ENCODE measurements at places on chromosomes 6 and 20. TPM values are rescaled to one million over a fixed set of nuclear protein-coding genes. Genes with fewer than 3 reads are reported as not detected.

DNA sequence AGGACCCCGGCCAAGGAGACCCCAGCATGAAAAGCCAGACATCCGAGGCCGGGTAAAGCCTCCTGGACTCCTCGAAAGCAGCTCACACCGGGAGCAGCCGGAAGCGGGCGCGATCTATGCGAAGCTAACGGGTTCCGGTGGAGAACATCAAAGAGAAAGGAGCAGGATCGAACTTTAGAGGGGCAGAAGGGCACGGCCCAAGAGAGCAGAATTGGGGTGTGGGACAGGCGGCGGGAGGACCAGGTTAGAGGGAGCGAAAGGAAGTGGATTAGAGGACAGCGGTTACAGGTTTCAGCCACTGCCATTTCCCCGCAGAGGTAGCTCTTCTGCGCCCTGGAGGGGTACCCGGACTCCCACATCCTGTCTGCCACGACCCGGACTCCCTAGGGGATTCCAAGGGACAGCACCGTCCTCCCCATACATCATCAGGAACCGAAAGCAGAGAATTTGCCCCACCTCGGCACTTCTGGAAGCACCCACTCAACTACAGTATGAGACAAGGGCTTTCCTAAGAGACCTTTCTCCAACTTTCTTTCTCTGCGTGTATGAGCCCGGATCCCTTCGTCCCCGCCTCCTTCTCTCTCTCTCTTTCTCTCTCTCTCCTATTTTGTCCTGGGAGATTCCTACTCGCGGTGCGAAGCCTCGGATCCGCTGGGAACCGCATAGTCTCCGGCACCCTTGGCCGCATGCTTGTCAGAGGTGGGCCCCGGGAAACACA lies 507 bp upstream of the VGLL2 start:
- no peaks in the 10 kb centered on the region for H3K36me3 ChIP-seq
- H3K27ac ChIP-seq = no peak overlapping the region
- peaks cover 93% of the 10 kb centered on the region for H3K27me3 ChIP-seq
- no peak for DNase-seq

DNA sequence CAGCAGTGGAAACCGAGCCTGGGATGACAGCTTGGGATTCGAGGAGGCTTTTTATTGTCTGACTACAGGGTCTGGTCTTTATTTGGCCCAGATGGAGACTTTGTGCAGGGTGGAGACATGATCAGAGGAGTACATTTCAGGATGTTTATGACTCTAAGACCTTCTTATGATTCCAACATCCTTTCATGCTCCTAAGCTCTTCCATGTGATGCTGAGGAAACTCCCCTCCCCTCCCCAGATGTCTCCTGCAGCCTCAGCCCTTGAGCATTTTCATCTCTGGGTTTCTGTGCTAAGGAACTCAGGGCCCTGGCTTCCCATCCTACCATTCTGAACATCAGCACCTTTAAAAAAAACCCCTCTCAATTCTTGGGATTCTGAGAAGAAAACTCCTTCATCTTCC lies 186.6 kb downstream of the SOX4 start:
- no peak for DNase-seq
- H3K27ac ChIP-seq = no peak overlapping the region
- H3K4me1 ChIP-seq = no peaks in the 10 kb centered on the region
- no peaks in the 10 kb centered on the region for H3K36me3 ChIP-seq

Gene LAMA2
- total RNA-seq = not detected

- no peak overlapping the region for H3K27ac ChIP-seq
- H3K4me3 ChIP-seq = no peak overlapping the region
- H3K27me3 ChIP-seq = peaks cover 18% of the 10 kb centered on the region
These were observed 89.1 kb downstream of the PSMG4 start for GRCh38 chr6:3347826-3348225.

- H3K4me1 ChIP-seq = no peaks in the 10 kb centered on the region
- H3K27me3 ChIP-seq = no peaks in the 10 kb centered on the region
- DNase-seq = no peak
- H3K4me3 ChIP-seq = no peak overlapping the region
- H3K27ac ChIP-seq = no peak overlapping the region
These were observed 9.4 kb downstream of the HMGCLL1 start for GRCh38 chr6:55569638-55570037.

DNA sequence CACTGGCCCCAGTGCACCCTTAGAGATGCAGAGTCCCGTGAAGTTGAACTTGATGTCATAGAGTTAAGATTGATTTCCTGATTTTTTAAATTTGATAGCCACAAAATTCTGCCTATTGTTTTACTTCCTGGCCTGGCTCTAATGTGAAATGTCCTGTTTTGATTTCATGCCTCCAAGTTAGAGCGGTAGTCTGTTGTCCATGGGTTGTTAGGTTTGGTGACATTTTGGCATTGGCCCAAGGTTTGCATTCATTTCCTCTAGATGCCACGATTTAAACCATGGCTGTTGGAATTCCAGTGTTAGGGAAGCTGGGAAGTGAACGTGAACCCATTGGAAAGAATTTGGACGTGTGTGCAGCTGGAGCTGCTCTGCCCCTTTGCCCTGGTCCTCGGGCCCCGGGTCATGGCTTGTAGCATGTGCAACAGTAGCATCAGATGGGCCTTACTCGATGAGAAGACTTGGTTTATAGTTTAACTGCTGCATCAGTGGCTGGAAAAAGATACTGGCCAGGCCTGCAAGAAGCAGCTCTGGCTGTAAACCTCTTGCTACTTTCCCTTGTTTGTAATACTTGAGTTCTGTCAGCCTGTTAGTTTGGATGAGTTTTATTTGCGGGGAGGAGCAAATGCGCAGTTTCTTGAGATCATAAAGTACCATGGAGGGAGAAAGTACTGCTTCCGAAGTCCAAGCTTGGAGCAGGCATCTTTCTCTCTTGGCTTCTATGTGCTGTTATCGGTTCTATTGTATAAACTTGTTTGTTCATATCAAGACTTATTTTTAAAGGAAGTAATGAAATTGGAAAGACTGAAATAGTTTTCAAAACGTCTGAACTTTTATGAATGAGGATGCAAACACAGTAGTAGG lies 121.4 kb upstream of the CLDN20 start:
- H3K27me3 ChIP-seq = no peaks in the 10 kb centered on the region
- peaks cover 23% of the 10 kb centered on the region for H3K36me3 ChIP-seq
- H3K4me3 ChIP-seq = peak overlapping the region; percentile 67
- H3K27ac ChIP-seq = peak overlapping the region; percentile 98

DNA sequence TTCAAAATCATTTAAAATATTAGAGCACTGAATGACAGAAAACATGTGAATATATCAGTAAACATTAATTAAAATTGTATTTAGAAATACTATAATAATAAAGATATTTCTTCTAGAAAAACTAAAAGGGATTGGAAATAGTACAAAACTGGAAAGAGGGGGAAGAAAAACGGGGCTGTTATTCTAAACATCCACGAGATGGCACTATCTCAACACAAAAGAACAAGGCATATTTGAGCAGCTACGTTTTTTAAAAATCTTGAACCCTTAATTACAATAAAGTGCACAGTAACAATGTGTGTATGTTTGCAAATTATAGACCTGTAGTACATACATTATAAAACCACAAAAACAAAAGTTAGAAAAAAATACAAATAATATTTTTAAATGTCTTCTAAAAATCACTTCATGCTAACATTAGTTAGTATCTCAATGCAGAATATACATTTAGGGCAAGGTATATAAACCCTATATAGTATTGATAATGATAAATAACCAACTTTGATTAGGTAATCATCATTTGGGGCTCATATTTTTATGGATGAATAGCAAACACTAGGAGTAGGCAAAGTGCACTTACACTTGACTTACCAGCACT lies 42.5 kb upstream of the PNISR start:
- H3K4me3 ChIP-seq = no peak overlapping the region
- H3K4me1 ChIP-seq = no peaks in the 10 kb centered on the region
- peaks cover 4% of the 10 kb centered on the region for H3K36me3 ChIP-seq
- DNase-seq = no peak
- H3K27ac ChIP-seq = no peak overlapping the region

Gene KIAA1755
- total RNA-seq = not detected

Gene BPIFB4
- not detected for total RNA-seq

DNA sequence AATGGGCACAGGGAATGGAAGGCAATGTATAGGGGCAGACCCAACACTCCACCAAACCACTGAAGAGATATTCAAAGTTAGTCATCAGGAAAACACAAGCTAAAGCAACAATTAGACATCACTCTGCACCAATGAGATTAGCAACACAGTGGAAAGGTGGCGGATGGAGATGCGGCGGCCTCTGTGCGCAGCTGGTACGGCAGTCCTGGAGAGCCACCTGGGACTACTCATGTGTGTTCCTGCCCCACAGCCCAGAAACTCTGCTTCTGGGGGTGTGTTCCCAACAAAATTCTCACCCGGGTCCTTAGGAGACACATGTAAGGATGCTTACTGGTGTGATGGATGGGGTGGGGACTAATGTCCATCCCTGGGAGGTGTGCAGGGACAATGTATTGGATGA lies 82.4 kb downstream of the DHX35 start:
- H3K36me3 ChIP-seq = no peaks in the 10 kb centered on the region
- no peaks in the 10 kb centered on the region for H3K27me3 ChIP-seq
- H3K4me3 ChIP-seq = no peak overlapping the region
- H3K27ac ChIP-seq = no peak overlapping the region
- DNase-seq = no peak

DNA sequence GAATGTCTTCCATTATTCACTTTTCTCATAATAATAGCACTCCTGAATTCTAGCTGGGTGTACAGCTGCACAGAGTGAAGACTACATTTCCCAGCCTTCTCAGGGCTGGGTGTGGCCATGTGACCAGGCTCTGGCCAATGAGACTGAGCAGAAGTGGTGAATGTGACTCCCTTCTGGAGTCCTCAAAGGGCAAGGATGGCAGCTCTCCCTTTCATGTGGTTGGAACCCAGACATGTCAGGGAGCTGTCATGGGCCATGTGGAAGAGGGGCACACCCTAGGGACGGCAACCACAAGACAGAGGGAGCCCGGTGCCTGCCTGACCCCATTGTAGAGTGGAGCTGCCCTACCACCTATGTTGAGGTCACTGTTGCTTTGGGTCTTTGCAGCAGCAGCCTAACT lies 312.8 kb upstream of the SULF2 start:
- H3K4me3 ChIP-seq = no peak overlapping the region
- peaks cover 2% of the 10 kb centered on the region for H3K27me3 ChIP-seq

DNA sequence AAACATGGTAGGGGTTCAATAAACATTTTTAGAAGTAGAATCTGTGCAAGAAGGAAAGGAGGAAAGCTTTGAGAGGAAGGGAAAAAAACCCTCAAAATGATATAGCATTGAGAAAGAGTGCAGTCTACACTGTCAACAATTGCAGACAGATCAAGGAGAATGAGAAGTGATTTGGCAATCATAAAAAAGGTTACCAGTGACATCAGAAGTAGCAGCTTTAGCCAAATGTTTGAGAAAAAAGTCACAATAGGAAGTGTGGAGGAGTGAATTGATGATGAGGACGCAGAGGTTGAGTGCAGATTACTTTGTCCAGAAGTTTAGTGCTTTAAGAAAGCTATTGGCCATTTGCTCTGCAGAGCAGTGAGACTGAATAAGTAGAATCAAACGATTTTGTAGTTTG lies 155.0 kb downstream of the GJA1 start:
- no peak for DNase-seq
- no peaks in the 10 kb centered on the region for H3K27me3 ChIP-seq
- H3K4me3 ChIP-seq = no peak overlapping the region

DNA sequence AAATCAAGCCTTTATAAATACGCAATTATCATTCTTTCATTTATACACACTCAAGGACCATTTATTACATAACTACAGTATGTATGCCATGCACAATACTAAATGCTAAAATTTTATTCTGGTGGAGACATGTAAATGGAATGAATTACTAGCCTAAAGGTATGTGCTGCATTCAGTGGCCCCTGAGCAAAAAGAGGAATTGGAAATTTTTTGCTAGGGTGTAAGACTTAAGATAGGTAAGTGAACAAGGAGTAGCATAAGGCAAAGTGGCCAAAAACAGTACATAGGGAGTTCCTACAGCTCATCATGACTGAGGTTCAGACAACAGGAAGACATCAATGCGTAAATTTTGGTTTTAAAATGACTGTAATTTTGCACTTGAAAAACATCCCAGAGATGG lies 2.3 kb upstream of the MTFR2 start:
- peaks cover 76% of the 10 kb centered on the region for H3K4me1 ChIP-seq
- peaks cover 37% of the 10 kb centered on the region for H3K36me3 ChIP-seq
- no peak for DNase-seq

DNA sequence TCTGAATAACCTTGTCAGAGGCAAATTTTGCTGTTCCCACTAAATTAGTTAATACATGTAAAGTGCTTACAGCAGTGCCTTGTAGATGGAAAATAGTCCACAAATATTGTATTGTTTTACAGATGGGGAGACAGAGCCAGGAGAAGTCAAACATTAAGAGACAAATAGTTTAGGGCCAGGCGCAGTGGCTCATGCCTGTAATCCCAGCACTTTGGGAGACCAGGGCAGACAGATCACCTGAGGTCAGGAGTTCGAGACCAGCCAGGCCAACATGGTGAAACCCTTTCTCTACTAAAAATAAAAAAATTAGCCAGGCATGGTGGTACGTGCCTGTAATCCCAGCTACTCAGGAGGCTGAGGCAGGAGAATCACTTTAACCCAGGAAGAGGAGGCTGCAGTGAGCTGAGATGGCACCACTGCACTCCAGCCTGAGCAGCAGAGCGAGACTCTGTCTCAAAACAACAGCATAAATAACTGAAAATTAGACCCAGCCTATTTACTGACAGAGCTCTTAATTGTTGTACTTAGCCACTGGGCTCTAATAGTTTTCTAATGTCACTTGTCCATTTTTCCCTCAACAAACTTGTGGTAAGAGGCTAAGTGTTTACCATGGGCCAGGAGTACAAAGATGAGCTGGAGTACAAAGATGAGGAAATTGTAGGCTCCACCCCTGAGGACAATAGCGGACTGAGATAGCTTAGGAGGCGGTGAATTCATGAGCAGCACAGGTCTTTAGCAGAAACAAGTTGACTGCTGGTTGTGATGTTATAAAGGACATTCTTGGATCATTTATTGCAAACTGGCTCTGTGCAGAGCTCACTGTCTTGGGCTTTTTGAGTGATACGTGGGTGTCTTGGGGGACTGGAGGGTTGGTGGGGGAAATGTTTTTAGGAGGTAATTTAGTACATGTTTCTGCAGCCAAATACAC lies 6.4 kb downstream of the ZSWIM3 start:
- H3K4me3 ChIP-seq = no peak overlapping the region
- H3K4me1 ChIP-seq = peaks cover 14% of the 10 kb centered on the region
- H3K27me3 ChIP-seq = no peaks in the 10 kb centered on the region
- H3K36me3 ChIP-seq = peaks cover 8% of the 10 kb centered on the region
- no peak overlapping the region for H3K27ac ChIP-seq

Gene BTNL2
- total RNA-seq = not detected

- H3K4me3 ChIP-seq = no peak overlapping the region
- no peaks in the 10 kb centered on the region for H3K36me3 ChIP-seq
- H3K27me3 ChIP-seq = no peaks in the 10 kb centered on the region
- DNase-seq = no peak
- H3K4me1 ChIP-seq = no peaks in the 10 kb centered on the region
- H3K27ac ChIP-seq = no peak overlapping the region
These were observed 491.3 kb upstream of the GJE1 start for GRCh38 chr6:141641406-141641805.

- H3K36me3 ChIP-seq = no peaks in the 10 kb centered on the region
- H3K27ac ChIP-seq = no peak overlapping the region
- H3K27me3 ChIP-seq = peaks cover 82% of the 10 kb centered on the region
- no peak overlapping the region for H3K4me3 ChIP-seq
- no peak for DNase-seq
These were observed 26.8 kb downstream of the SLC17A9 start for GRCh38 chr20:62979310-62979709.
